NCI-H748 treated with DMSO at 0.1 percent for 48 hours (cell line): ENCODE measurements at places on chromosomes 3 and 15.

GRCh38 chr15:64842986-64843561, 1.4 kb downstream of the PLEKHO2 start:
- no peak for DNase-seq

DNA sequence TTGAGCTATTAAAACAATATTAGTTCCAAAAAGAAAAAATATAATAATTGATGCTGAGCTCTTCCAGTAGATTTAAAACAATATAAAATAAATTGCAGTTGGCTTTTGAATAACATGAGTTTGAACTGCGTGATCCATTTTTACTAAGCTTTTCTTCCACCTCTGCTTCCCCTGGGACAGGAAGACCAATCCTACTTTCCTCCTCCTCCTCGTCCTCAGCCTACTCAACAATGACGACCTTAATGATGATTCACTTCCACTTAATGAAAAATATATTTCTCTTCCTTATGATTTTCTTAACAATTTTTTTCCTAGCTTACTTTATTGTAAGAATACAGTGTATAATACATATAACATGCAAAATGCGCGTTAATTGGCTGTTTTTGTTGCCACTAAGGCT, 78.9 kb upstream of the THRB start:
- DNase-seq: no peak

DNA sequence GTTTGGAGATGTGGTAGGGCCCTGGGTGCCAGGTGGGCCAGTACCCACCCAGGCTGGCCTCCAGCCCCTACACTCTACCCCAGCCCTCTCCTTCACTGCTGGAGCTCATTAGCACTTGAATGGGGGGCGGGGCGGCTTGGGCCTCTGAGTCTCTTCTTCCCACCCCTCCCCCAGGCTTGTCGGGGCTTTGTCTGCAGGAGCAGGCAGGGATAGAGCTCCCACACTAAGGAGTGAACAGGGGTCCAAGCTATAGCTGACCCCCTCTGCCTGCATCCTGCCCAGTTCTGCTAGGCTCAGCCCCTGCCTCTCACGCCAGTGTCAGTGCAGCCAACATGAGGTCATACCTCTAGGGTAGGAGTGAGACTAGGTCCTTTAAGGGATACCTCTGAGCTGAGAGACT, 5.2 kb downstream of the GNAI2 start:
- peak; percentile 2 for DNase-seq

GRCh38 chr3:102688556-102688930, 253.7 kb downstream of the ZPLD1 start:
- no peak for DNase-seq

GRCh38 chr3:69445024-69445423, 59.1 kb upstream of the FRMD4B start:
- DNase-seq: no peak
